ENCODE measurements at places on chromosomes 7 and 10.

DNA sequence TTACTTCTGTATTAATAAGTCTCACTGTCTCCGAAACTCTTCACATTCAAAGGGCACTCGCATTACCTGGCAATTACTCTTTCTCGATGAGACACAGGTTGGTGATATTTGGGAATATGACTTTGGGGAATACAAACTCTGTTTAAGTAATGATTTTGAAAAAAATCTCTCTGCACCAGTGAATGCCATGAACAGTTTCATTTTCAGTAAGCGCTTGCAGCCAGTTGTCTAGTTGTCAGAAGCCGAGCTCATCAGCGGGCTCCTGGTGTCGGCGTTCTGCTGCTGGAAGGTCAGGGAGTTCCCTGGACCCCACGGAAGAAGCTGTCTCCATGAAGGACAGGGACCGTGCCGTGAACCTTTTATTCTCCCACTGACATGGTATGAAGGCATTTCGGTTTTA, 57.7 kb downstream of the PTPRE start:
- no peak for DNase-seq

- no peak for DNase-seq
These were observed 6.5 kb downstream of the TSPAN14 start for GRCh38 chr10:80460399-80461207.

DNA sequence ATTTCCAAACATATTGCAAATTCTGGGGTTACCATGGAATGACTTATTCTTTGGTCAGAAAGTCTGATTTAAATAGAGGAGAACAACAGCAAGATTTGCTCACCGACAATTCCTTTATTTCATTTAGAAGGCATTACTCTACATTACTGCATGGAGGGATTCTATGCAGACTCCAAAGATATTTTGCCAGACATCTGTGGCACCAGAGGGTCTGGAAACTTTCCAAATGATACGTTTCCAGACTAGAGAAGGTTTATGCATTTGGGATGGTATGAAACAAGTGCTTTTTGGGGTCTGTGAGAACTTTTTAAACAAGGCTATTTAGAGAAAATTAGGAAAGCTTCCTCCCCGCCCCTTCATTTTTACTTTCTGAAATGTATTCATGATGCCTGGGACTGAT, 125.3 kb downstream of the SAMD9 start:
- DNase-seq: no peak

DNA sequence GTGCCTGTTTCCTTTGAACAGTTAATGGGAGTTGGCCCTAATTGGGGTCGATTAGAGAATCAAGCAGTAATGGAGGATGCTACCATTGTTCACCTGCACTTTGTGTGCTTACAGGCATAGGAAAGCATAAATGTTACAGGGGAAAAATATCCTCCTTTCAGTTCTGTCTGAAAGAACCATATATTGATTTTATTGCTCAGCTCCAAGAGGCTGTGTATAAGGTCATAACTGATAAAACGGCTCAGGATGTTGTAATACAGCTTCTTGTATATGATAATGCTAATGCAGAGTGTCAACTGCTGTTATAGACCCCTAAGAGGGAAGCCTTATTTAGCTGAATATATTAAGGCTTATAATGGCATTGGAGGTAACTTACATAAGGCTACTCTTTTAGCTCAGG, 32.9 kb upstream of the AKR1C2 start:
- DNase-seq: no peak

GRCh38 chr7:108972004-108972403, 402.3 kb downstream of the DNAJB9 start:
- no peak for DNase-seq

DNA sequence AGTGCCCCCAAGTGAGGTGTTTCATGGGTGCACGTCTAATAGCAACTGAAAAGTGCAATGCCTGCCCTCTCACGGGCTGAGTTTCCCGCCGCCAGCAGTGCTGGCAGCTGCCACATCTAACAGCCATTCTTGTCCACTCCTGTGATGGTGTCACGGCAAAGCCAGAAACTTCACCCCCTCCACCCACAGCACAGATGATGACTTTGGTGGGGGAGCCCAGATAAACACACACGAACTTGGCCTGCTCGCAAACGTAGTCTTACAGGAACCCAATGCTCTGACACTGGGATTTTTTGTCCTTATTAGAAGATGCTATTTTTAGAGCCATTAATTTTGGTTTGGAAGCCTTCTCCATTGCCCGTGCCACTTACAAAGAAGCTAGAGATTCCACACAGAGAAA, 26.7 kb downstream of the CPXM2 start:
- no peak for DNase-seq

GRCh38 chr10:99742254-99742653, 10.2 kb downstream of the CUTC start:
- no peak for DNase-seq

- DNase-seq: no peak
These were observed 43.1 kb upstream of the GPAM start for GRCh38 chr10:112226439-112227248.

GRCh38 chr7:109890622-109891021, 1200.3 kb upstream of the LRRN3 start:
- DNase-seq: no peak

GRCh38 chr10:30536578-30536977, 93.0 kb downstream of the LYZL2 start:
- DNase-seq: no peak

DNA sequence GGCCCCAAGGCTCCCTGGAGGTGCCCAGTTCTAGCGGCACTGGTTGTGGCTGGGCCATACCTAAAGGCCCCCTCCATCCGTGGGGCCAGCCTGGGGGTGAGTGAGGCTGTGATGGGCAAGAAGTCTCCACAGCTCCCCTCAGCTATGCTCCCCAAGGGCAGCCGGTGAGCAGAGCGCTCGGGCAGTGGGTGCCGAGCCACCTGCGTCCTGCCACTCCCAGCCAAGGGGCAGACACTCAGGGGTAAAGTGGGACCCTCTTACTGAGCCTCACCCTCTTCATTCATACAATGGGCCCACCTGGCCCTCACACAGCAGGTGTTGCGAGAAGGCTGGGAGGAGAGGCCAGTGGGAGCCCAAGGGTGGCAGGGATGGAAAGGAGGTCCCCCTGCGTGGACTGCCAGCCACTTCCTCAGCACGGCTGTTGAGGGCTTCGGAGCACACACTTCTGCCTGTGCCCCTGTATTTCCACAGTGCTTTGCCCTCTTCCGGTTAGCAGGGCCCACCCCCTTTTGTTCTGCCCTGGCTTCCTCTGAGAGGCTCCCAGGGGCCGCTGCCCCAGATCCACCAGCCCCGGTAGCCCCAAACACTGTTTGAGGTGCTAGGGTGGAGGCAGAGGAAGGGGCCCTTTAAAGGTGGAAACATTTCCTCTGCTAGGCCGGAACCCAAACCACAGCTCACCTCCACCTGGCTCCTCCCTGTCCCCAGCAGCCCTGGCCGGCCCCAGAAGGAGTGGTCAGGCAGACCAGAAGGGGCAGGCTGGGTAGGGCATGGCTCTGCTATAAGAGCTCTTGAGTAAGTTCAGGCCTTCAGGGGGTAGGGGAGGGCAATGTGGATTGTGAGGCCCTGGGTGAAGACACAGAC, 16.4 kb upstream of the C10orf105 start:
- DNase-seq: peak; percentile 52

DNA sequence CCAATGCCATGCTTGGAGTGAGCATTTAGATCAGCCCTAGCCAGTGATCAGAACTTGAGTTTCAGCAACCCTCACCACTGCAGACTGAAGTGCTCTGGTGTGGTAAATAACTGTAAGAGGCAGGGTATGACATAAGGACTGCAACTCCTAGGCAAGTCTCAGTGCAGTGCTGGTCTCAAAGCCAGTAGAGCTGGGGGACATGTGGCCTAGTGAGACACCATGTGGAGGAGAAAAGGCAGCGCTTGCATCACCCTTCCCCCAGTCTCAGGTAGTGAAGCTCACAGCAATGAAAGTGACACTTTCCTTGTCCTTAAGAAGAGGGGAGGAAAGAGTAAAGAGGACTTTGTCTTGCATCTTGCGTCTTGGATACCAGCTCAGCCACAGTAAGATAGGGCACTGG, 386.8 kb upstream of the POT1 start:
- DNase-seq: no peak

- no peak for DNase-seq
These were observed 123.7 kb downstream of the AVL9 start for GRCh38 chr7:32618987-32619386.

DNA sequence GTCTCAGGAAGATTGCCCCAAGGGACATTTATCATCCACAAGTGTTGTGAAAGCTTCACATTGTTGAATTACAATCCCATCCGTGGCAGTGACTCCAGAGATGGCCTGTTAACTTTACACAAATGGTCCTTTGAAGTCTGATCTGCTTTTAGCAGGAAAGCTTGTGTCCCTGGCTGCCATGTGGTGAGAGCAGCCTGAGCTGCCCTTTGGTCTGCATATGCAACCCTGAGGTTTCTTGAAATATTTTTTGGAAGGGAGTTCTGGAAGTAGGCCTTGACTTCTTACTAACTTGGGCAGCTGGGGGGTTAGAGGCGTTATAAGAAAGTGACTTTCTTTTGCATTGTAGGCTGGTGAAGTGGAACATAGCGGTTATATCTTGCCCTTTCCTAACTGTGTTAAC, 41.3 kb upstream of the FAM180A start:
- DNase-seq: no peak

GRCh38 chr7:1030444-1031070, 13.8 kb upstream of the GPR146 start:
- DNase-seq: no peak

- DNase-seq: no peak
These were observed 201.4 kb upstream of the NPVF start for GRCh38 chr7:25429731-25430130.

- no peak for DNase-seq
These were observed 17.9 kb upstream of the TRIL start for GRCh38 chr7:28976022-28976421.

- peak; percentile 28 for DNase-seq
These were observed 7.1 kb upstream of the UNCX start for GRCh38 chr7:1225441-1226185.

DNA sequence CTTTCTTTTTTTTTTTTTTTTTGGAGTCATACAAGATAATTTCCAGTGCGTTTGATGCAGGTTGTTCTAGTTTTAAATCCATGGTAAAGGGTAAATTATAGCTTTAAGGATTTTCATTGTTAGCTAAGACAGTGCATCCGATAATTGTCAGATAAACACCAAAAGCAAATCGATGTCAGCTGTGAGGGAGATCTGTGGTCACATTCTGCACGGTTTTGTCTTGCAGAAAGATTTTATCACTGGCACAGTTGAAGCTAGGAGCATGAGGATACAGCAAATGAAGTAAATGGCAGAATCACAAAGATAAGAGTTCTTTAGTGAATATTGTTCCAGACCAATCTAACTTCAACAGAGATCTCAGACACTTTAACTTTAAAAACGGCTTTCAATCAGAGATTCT, 648.8 kb upstream of the COBL start:
- no peak for DNase-seq

GRCh38 chr7:9280088-9280487, 846.7 kb downstream of the NXPH1 start:
- DNase-seq: no peak

DNA sequence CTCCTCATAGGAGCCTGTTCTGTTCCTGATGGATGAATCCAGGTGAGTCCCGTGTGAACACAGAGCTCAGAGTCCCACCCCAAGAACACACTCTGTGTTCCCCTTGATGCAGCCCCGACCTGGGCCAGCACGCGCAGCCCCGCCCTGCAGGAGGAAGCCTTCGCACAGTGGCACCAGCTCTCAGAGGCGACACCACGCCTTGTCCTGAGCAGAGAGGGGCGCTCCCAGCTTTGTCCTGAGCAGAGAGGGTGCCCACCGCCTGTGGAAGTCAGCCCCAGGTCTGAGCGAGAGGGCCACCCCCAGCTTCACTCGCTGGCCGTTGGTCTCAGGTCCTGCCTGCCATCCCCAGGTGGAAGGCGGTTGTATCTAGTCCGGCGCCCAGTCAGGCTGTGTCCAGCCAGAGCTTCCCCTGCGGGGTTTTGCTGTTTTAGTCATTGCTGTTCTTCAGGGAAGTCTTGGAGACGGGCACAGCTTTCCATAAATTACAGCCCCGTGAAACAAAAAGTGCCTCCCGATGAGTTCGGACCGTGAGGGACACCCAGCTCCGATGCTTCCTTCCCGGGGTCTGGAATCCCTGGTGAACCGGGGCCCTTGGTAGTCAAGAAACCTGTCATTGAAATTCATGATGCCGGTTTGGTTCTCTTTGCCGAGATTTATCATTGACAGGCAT, 43.6 kb downstream of the NKX6-2 start:
- DNase-seq: no peak

DNA sequence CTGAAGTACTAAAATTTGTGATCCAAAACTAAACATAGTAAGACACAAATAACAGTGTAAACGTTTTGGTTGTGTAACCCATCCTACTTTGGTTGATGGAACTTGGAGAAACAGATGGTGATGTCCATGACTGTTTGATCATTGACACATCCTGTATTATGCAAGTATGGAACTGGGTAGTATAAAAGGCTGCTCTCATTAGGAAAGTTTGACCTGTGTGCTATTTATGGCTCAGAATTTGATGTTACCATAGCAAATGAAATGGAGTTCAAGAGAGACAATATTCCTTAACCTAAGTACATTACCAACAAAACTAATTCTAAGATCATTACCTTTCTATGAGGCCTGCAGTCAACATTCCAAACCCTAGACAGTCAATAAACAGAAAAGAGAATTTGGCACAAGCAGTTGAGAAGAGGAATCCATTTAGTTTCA, 39.9 kb downstream of the DKK1 start:
- no peak for DNase-seq

- DNase-seq: no peak
These were observed 147.3 kb downstream of the SH3PXD2A start for GRCh38 chr10:103707956-103708626.

- DNase-seq: no peak
These were observed 44.3 kb downstream of the HOXA1 start for GRCh38 chr7:27051451-27051850.

GRCh38 chr10:1611936-1612550, 125.3 kb downstream of the ADARB2 start:
- no peak for DNase-seq

DNA sequence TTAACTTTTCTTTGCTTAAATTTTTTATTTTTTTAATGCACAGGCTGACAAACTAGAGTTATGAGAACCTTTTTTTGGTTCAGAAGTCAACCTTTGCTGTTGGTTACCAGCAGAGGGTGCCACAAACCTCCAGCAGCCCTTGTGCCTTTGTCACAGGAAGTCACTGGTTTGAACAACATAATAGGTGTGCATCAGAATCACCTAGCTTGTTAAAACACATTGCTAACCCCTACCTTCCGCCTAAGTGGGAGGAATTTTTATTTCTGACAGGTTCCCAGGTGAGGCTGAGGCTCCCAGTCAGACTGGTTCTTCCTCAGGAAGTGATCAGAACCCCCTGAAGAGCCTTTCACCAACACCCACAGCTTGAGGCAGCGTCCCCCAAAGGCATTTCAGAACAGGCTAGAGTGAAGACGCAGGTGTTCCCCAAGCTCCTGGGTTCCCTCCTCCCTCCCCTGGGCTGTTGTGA, 22.6 kb upstream of the VDAC2 start:
- peak; percentile 58 for DNase-seq

All from CD4-positive, alpha-beta T cell (primary cell).